ENCODE measurements at places on chromosomes 16 and 17.

GRCh38 chr17:55549140-55549539 is 37.9 kb upstream of the SMIM36 start:
- DNase-seq = no peak

DNA sequence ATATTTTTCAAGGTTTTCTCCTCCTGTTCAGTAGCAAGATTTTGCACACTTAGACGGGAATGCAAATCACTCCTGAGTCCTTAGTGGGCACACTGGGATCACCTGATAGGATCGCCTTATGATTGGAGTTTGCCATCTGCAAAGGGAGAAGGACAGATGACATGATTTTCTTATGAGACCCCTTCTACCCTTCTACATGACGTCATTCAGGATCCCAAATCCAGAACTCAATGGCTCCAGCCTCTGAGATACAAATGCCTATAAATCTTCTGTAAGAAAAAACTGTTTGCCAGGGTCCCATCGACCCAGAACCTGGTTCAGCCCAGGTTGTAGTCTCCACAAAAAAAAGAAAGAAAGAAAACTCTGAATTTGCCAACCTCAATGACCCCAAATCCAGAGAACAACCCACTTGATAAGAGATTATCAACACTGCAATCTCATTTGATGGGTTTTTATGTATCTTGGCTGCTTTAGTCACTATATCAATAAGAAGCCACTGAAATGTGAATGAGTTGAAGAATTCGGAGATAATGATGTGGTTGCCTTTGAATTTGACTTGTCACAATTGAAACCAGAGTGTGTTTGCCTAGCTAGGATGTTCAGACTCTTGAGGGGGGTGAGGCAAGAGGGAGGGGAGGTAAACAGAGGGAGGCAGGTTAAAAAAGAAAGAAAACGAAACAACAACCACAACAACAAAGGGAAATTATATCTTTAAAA is 6.7 kb downstream of the ZNF423 start:
- peak; percentile 49 for DNase-seq

DNA sequence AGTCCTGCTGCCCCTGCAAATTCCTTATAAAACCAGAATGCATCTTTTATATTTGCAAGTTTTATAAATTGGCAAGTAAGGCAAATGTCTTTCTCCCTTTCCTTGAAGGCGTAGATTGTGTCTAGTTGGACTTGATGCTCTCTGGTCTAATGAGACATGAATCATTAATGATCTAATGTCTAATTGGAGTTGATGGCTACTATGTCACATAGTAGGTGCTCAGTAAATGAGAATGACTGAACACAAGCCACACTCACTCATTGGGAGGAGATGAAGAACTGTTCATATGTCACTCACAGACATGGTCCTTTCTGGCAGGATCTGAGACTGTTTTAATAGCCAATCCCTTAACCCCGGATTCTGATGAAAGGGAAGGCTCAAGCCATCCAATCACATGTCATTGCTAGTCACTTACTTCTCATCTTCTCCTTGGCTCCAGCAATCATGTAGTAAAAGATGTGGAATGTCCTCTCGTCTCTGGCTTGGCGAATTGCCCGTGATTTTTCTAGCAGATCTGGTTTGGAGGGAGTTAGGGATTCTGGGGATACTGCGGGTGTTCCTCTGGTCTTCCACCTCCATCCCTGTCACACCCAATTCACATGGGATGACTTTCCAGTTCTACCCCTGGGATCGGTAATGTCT is 81.0 kb downstream of the MYH11 start:
- no peak for DNase-seq

DNA sequence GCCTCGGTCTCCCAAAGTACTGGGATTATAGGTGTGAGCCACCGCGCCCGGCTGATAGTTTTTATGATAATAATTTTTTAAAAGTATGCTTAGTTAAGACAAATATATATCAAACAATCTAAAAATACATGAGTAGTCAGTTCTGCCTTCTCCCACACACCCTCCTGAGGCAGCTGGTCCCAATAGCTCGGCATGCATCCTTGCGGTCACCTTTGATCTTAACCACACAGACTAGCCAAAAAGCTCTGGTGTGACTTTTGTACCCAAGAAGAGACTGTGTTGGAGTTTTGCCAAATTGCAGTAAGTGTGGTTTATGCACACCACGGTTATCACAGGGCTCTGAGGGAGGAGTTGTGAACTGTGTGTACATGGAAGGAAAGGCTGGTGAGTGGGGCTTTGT is 25.6 kb downstream of the ATP6V0A1 start:
- peak; percentile 2 for DNase-seq

GRCh38 chr16:71542377-71542776 is 16.2 kb downstream of the CHST4 start:
- peak; percentile 10 for DNase-seq

DNA sequence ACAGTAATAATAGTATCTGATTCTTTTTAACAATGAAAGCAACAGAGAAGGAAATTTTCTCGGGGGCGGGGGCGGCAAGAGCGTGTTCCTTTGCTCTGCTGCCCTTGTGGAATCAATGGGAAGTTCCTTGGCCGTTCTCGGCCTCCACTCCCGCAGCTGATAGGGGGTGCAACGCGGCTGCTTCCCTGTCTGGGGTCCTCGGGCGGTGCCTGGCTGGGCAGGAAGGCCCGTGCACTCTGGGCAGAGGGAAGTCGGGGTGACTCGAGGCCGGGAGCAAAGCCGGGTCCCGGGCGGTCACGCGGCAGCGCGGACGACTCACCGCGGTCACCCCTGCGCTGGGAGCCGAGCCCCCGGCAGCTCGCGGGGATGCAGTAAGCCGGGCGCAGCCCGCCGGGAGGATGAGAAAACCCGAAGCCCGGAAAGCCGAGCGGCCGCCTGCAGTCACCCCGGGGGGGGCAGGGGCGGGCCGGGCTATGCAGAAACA is 2.5 kb downstream of the TUBB3 start:
- DNase-seq = no peak

DNA sequence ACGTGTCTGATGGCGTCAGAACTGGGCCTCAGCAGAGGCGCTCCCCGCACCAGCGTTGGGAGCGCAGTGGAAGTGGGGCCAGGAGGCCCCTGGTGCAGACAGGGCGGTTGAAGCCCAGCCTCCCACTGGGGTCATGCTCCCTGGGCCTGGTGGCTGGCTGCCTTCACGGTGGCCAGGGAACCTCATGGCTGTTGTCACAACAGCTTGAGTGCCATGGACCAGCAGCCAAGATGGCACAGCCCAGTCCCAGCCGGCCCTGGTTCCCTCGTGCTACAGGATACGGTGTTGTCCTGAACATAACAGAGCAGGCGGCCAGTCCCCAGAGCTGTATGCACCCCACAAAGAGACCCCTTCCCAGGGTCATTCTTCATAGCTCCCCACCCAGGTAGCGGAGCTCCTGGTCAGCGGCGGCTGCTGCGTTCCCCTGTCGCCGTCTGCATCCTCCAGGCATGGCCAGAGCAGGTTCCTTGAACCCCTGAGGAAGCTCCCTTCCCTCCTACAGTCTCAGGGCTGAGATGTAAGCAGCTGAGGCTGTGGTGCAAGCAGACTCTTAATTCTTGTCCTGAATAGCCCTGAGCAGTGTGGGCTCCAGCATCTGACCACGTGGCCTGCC is 29.7 kb downstream of the NME3 start:
- no peak for DNase-seq

DNA sequence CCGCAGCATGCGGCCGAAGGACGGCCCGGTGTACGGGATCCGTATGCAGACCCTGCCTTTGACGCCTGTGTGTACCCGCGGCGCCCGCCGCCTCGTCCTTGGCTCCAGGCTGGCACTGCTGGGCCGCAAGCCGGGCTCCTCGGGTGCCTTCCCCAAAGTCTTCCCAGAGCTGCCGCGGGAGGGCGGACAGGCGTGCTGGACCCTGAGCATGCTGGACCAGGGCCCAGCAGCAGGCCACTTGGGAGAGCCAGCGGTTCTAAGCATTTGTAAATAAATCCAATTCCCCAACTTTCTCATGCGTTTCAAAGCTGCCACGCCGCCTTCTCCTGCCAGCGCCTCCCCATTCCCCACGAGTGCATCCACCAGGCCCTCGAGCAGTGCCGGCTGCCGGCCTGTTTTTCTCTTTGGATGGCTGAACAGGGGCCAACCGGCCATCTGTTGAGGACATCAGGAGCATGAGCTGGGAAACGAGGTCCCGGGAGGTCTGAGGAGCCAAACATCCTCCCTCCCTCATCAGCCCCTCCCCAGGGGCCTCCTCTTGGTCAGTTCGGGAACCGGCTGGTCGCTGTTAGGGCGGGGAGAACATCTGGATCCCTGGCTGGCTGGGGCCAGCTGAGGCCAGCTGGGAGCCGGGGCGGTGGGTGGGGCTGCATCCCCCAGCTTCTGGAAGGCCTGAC is 20.5 kb upstream of the PABPN1L start:
- no peak for DNase-seq

GRCh38 chr16:19073344-19073743 is 5.9 kb downstream of the COQ7 start:
- DNase-seq = no peak

Measured in astrocyte of the hippocampus (primary cell).